ENCODE measurements at places on chromosomes 7 and 10.

DNA sequence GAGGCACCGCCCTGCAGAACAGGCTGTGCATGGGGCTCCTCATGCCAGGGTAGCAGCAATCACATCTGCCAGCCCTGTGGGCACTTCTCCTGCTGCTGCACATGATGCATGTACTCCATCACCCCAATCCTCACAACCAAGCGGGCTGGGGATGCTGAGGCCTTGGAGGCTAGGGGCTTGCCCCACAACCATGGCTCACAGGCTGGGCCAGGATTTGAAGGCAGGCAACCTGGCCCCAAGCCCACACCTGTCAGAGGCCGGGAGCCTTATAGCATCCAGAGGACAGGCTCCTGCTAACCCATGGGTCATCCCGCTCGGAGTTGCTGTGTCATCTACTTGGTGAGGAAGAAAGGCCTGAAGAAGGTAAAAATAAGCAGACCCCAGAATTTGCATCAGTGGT lies 2.2 kb downstream of the POLM start:
- no peak for DNase-seq

GRCh38 chr10:100248820-100249219 lies 18.6 kb downstream of the CWF19L1 start:
- no peak for DNase-seq

- DNase-seq = no peak
These were observed 3.3 kb downstream of the FAM133B start for GRCh38 chr7:92586841-92587240.

DNA sequence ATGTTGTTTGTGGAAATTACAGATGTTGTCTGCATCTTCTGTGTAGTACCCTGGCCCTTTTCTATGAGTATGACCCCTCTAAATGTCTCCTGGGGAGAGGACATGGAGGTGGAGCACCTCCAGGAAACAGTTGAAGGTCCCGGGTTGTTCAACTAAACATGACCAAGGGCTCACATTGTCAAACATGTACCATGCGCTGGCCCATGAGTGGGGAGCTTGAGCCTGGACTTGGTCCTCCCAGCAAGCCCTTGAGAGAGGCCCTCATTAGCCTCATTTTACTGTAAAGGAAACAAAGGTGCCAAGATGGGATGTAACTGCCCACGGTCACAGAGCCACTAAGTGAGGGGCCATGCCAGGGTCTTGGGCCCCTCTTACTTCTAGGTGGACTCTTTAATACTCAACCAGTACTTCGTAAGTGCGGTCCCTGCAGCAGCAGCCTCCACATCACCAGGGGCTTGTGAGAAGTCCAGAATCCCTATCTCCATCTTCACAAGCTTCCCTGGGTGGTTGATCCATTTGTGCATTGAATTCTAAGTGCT lies 31.2 kb downstream of the C10orf71 start:
- DNase-seq = no peak

DNA sequence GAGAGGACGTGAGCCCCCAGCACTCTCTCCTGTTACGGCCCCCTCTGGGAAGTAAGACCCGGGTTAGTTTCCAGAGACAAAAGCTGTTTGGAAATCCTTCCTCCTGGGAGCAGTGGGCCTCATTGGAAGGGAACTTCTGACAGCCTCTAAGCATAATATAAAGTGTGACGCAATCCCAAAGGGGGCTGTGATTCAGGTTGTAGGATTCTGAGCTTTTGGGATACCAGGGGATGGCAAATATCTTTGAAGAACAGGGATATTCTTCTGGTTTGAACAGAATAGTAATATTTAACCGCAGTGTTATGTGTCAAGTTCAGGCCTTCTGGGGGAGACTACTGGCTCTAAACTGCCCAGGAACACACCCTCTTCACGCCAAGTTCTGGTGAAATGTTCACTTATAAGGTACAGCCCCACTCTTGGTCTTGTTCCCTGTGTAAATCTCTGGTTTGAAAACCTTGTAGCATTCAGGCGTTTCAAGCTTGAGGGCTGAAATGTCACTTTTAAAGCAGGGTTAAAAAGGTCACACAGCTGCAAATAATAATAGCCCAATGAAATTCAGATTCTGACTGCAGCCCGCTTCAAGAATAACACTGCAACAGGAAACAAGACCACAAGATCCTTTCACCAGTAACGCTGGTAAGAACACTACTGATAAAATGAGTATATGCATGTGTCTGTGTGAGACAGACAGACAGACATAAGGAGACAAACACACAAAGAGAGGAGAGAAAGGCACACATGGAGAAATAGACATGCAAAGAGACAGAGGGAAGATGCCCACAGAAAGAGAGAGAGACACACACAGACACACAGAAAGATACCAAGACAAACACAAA lies 69.0 kb downstream of the CREB5 start:
- DNase-seq = no peak

DNA sequence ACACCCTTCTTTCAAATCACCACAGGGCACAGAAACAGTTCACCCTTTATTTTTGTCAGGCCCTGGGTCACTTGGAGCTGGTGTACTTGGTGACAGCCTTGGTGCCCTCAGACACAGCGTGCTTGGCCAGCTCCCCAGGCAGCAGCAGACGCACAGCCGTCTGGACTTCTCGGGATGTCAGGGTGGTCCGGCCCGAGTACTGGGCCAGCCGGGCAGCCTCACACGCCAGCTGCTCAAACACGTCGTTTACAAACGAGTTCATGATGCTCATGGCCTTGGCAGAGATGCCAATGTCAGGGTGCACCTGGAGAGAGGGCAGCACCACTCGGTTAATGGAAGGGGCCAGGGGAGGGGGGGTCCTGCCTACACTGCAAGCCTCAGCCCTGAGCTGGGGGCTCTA lies 2.5 kb downstream of the H2BK1 start:
- DNase-seq = no peak

DNA sequence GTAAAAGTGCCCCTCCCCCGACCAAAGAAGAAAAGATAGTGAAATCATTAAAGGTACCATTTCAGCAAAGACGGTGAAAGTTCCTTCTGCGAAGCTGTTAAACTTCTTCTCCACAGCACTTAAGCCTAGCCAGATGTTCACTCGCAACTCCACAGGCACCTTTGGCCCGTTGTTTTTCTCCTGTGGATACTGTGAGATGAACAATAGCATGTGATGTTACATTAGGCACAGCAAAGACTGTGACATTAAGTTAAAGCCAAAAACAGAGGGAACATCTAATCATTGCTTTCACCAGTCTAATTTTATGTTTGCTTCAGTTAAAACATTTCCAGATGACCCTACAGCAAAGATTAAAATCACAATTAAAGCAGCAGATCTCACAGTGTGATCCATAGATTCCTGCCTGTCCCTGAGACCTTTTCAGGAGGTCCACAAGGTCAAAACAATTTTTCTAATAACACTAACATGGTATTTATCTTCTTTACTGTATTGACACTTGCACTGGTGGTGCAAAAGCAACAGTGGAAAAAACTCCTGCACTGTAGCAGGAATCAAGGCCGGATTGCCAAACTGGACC lies 112.5 kb downstream of the MYOF start:
- no peak for DNase-seq

GRCh38 chr10:75230600-75231038 lies 5.1 kb downstream of the COMTD1 start:
- DNase-seq = no peak

GRCh38 chr10:60397792-60398191 lies 8.1 kb upstream of the ANK3 start:
- no peak for DNase-seq

- no peak for DNase-seq
These were observed 100.3 kb upstream of the AGBL3 start for GRCh38 chr7:134885967-134886352.

- peak; percentile 68 for DNase-seq
These were observed 150.4 kb downstream of the SFMBT2 start for GRCh38 chr10:7260412-7260900.

GRCh38 chr10:62433181-62433692 lies 59.1 kb downstream of the ZNF365 start:
- no peak for DNase-seq

Data from iPS DF 19.7 (cell line).